Activated T-helper 1 cell treated with anti-CD3 and anti-CD28 coated beads, Interleukin-2, amount 50 U/mL, for 16 hours (primary cell): ENCODE measurements at places on chromosomes 5 and 9.

DNA sequence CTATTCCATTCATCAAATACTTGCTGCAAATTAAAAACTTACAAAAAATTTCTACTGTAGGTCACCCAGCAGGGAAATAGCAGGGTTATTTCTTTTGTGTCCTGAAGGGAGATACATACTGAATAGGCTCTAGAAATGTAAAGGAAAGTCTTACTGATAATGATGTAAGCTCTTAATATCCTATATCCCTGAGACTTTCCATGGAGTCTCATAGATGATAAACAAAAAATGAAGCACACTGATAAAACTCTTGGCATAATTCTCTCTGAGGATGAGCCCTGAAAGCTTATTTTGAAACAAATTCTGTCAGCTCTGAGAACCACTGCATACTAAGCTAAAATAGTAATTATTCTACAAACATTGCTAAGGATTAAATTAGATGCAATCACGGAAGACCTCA lies 819.6 kb upstream of the PTPRD start:
- DNase-seq = no peak

DNA sequence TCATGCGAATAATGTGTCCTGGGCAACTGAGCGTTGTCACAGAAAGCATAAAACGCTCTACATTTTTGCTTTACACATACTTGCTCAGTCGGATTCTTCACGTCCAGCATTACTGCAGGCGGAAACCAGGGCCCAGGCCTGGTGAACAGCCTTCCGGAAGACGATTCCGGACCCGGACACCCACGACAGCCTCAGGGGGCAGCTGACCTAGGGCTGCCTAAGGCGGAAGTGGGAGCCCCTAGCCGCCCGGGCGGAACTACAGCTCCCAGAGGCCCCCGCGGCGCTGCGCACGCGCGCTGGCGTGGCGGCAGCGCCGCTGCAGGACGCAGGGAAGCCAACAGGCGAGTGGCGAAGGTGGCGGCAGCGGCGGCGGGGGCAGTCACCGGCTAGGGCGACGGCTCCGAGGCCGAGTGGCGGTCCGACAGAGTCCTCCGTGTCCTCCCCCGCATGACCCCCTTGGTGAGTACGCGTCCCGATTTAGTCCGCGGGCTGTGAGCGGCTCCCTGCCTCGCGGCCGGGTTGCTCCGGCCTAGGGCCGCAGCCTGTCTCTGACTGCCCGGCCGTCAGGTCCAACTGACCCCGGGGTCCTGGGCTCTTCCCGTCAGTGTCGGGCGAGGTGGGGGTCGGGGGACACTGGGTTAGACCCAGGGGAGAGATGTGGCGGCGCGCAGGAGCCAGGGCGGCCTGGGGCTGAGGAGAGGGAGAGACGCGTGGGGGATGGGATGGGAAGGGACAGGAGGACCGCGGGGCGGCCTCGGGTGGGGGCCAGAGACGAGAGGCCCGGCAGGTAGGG lies at the start of gene GAPVD1:
GAPVD1 (plus strand) TSS at position 326 of the 793 bp plus-strand sequence. CDS start 37,096 bp downstream, outside the sequence.
- DNase-seq = peak; percentile 67

DNA sequence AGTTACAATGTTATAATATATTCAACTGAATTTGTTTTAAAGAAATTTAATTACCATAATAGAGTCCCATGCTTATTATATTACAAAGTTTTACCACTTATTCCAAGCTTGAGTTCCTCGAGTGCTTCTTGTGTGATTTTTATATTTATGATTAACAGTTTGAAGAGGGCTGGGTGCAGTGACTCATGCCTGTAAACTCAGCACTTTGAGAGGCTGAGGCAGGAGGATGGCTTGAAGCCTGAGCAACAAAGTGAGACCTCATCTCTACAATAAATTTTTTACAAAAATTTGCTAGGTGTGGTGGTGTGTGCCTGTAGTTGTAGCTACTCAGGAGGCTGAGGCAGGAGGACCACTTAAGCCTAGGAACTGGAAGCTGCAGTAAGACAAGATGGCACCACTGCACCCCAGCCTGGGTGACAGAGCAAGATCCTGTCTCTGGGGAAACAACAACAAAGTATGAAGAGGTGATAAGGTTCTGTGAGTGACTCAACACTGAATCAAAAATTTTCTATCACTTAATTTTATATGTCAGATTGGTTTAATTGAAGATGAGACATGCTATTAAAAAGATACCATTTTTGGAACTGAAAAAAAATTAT lies 9.2 kb downstream of the POC5 start:
- no peak for DNase-seq

DNA sequence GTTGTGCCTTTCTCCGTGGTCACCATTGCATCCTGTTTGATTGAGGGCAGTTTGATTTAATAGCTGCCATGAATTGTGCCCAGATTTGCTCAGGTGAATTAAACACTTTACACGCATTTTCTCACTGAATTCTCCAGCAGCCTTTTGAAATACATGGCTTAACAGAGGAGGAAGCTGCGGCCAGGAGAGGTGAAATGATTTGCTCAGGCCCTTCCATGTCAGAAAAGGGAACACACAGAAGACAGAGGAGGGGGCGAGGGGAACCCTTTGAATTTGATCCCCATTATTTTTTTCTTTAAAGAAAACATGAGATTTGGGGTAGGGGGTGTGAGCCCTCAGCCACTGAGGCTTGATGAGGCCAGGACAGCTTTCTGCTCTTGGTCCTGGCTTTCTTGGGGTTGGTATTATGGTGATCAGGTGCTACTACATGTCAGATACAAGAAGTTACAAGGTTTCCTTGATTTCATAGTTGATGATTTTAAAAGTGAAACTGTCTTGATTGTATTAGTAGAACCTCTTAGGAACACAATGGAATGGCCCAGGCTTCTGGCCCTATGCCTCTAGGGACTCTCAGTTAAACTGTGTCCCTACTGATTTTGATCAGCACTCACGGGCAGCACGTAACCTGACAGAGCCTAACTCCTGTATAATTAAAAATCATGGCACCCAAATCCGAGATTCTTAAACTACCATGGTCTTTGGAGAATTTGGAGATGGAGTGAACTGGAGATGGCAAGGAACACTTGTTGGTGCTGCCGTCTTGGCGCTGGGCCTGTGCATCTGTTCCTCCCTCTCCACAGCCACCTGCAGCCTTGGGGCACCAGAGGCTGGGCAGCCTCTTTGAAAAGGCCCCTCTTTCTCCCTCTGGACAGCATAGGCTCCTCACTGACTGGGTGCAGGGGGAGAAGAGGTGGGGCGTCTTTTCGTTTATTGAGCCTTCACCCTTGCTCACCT lies 107.9 kb downstream of the TRIO start:
- DNase-seq = no peak

DNA sequence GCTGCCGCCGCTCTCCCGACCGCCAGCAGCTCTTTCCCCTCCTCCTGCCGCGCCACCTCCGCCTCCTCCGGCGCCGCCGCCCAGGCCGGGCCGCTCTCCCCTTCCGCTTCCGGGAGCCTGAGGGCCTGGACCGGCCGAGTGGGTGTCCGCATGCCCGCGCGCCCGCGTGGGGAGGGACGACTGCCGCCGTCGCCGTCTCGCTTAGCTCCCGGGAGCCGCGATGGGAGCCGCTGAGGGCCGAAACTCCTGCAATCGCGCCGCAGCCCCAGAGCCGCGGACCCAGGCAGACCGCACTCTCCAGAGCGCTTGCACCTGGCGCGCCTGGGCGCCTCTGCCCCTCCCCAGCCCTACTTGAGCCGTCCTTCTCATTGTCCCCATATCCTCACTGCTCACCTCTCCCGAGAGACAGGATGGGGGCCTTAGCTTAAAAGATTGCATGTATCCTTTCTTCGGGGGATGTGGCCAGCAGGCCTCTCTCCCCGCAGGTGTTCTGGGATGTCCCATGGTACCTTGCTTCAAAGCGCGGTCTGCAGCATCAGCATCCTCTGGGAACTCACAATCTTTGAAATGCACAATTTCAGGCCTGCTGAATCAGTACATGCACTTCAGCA lies at the start of gene ZDHHC21:
ZDHHC21 (minus strand) TSS at position 182 of the 611 bp plus-strand sequence. CDS start 19,092 bp downstream, outside the sequence.
- DNase-seq = peak; percentile 21

- DNase-seq = no peak
Measured at GRCh38 chr5:14777187-14777586, 94.4 kb downstream of the ANKH start.

DNA sequence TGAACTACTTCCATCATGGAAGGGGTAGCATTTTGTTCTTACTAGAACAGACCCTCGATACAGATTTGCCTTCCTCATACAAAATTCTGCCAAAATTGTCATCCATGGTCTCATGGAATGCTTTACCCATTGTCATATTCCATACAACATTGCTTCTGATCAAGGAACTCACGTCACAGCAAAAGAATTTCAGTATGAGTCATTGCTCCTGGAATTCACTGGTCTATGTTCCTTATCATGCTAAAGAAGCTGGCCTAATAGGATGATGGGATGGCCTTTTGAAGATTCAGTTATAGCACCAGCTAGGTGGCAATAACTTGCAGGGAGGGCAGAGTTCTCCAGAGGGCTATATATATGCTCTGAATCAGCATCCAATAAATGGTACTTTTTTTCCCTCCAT lies 18.2 kb upstream of the FNIP1 start:
- no peak for DNase-seq

- DNase-seq = no peak
Measured at GRCh38 chr5:1831677-1832313, 30.6 kb downstream of the NDUFS6 start.

GRCh38 chr9:128025736-128026135 lies 41.4 kb downstream of the NAIF1 start:
- no peak for DNase-seq

DNA sequence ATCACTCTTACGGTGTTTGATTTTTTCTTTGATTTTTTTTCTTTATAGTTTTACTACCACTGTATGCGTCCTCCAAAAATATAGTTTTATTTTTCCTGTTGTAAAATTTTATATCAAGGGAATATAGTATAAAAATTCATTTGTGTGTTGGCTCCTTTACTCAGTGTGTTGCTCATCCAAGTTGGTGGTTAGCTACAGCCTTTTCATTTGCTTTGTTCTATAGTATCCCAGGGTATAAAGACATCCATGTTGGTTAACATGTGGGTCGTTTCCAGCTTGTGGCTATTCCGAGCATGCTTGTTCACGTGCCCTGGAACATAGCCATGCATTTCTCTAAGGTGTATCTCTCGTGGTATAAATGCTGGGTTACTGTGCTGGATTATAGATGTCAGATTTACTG lies 54.8 kb upstream of the DAB2 start:
- no peak for DNase-seq

GRCh38 chr5:39426746-39427105 lies 1.9 kb upstream of the DAB2 start:
- no peak for DNase-seq

GRCh38 chr9:114008667-114009410 lies 69.3 kb downstream of the AMBP start:
- no peak for DNase-seq

DNA sequence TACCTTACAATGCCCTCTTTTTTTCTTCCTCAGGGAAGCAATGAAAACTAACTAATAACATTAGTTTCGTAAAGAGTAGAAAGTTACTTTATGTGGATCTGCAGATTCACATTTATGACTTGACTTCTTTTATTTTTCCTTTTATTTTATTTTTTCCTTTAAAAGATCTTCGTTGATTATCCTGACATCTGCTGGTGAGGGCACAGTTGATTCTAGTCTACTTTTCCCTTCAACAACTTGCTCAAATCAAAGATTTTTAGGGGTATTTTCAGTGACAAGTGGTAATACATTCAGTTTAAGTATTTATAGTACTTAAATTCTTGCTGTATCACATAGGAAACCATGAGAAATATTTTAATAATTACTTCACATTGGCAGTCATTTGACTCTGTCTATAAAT lies 4.9 kb downstream of the EDIL3 start:
- DNase-seq = no peak

DNA sequence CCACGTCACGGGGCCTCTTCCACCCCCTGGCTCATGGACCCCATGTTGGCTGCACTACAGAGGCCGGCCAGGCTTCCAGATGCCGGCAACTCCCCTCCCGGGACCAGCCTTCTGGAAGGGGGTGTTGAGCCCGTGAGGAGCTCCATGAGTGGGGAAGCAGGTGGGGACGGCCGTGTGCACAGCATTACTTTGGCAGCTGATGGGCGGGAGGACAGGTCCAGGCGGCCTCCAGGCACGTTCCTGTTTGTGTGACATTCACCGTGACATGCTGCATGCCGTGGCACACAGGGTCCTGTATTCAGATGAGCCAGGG lies 29.1 kb upstream of the ABO start:
- no peak for DNase-seq

GRCh38 chr5:77213601-77214000 lies 3.1 kb downstream of the PDE8B start:
- no peak for DNase-seq

DNA sequence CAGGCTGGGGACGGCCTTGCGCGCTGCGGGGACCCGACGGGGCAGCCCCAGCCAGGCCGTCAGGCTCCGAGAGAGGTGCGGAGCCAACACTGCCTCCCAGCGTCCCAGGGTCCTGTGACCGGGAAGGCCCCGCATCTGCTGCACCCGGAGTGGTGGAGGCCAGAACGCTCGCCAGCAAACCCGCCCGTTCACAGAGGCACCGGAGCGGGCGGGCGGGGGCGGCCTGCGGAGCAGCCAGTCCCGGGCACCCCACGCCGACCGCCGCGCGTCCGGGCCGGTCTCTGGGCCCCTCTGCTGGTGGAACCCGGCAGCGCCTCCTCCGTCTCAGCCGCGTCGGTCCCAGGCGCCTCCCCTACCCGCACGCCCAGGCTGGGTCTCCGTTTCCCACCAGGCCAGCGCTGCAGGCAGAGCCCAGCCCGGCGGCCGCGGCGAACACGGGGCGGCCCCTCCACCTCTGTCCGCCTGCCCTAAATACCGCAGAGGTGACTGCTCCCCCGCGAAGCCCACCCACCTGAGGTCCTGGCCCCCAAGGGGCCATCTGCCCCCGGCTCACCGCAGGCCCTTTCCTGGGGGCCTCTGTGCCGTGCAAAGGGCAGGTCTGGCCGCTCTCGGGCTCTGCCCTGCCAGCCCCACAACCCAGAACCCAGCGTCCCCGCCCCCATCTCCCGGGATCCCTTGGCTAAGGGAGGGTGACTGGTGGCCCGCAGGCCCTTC lies 15.9 kb downstream of the EXD3 start:
- DNase-seq = peak; percentile 47

- no peak for DNase-seq
Measured at GRCh38 chr5:23583081-23583480, 75.7 kb downstream of the PRDM9 start.

GRCh38 chr9:38689678-38690077 lies 30.3 kb downstream of the FAM240B start:
- no peak for DNase-seq

GRCh38 chr9:6417186-6417585 lies 4.2 kb downstream of the UHRF2 start:
- DNase-seq = no peak
